ENCODE measurements at places on chromosomes 11 and 22.
A peak's percentile ranks its signal among the peaks of the same experiment; 100 is the strongest.

DNA sequence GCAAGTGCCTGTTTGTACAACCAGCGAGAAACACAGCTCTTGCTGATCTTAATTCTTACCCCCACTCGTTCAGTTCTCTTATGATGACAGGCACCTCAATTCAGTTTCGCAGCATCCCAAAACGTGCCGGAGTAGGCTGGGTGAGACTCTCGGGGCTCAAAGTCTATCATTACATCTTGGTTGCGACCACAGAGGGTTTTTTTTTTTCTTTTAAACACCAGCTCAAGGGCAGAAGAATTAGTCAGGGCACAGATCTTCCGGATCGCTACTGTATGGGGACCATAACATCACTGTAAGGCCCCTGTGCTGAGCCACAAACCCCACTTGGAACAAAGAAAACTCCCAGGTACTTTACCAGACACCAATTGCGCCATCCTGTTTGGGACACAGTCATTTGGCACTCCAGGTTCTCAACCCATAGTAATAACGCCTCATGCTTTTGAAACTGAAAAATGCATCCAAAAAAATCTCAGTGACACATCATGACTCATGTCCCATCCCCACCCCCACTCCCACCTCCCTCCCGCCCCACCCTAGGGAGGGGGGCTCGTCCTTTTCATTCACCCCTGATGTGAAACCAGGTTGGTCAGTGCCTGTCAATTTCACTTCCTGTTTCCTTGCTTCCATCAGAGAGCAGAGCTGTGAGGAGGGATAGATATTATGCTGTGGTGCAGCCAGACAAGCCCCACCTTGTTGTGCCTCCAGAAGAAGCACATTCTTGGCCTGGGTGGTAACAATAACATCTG, 41.0 kb upstream of the CD5 start:
- DNase-seq = no peak

DNA sequence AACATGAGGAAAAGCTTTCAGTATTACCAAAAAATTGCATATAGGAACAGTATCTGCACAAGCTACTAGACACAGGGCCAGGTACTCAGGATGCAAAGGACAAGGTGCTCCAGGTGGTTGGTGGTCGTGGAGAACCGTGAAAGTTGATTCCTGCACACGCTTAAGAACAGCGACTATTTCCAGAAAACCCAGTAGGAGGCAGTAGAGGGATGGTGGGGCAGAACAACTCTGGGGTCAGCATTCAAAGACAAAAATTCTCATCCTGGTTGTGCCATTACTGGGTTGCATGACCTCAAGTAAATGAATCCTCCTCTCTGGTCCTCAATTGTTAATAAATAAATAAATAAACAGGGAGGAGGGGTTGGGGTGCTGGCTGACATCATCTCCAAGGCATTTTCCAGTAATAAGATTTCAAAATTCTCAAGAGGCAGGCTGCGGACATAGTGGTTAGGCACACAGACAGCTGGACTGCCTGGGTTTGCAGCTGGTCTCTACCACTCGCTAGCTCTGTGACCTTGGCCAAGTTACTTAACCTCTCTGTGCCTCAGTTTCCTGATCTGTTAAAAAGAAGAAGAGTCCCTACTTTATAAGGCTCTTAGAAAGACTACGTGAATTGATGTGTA, 89.6 kb downstream of the ISX start:
- DNase-seq = no peak

- no peak for DNase-seq
Observed at GRCh38 chr22:47351836-47352579, 589.6 kb downstream of the TBC1D22A start.

DNA sequence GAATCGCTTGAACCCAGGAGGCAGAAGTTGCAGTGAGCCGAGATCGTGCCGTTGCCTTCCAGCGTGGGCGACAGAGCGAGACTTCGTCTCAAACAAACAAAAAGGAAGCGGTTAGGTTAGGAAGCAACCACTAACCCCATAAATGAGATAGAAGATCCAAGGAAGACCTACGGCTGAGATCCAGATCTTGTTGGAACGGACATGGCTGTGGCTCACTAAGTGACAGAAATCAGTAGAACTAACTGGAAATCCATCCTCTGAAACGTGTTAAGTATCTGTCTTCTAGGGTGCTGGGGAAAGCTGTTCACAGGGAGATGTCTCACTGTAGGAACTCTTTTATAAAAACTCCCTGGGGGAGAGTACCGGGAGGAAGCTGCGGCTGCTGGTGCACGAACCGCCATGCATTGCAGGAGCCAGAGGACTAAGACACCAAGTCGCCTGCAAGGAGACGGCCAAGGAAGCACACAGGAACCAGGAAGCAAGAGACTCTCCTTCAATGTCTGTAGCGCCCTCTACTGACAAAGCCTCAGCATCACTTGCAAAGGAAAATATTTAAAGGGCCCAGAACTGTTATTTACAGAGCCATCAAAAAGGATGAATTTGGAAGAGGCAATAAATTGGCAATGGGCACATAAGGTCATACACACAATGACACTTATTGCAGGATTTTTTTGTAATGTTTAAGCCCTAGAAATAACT, 16.9 kb upstream of the SPTY2D1 start:
- peak; percentile 32 for DNase-seq

- peak; percentile 66 for DNase-seq
Observed at GRCh38 chr11:128532016-128532571, 55.3 kb downstream of the ETS1 start.

DNA sequence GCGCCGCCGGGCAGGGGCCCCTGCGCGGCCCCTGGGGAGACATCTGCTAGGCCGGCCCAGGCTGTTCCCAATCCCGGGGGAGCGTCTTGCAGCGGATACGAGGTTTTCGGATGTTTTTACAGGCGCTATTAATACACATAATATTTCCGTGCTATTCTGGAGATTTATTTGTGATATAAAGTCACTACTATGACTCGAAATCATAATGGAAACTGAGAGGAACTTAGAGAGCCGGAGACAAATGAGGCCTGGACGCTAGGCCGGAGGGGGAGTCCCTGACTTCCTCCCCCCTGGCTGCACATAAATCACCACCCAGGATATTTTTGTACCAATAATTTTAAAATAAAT, 91.7 kb upstream of the ANO1 start:
- no peak for DNase-seq

GRCh38 chr22:25485626-25486545, 78.6 kb upstream of the GRK3 start:
- DNase-seq = no peak

DNA sequence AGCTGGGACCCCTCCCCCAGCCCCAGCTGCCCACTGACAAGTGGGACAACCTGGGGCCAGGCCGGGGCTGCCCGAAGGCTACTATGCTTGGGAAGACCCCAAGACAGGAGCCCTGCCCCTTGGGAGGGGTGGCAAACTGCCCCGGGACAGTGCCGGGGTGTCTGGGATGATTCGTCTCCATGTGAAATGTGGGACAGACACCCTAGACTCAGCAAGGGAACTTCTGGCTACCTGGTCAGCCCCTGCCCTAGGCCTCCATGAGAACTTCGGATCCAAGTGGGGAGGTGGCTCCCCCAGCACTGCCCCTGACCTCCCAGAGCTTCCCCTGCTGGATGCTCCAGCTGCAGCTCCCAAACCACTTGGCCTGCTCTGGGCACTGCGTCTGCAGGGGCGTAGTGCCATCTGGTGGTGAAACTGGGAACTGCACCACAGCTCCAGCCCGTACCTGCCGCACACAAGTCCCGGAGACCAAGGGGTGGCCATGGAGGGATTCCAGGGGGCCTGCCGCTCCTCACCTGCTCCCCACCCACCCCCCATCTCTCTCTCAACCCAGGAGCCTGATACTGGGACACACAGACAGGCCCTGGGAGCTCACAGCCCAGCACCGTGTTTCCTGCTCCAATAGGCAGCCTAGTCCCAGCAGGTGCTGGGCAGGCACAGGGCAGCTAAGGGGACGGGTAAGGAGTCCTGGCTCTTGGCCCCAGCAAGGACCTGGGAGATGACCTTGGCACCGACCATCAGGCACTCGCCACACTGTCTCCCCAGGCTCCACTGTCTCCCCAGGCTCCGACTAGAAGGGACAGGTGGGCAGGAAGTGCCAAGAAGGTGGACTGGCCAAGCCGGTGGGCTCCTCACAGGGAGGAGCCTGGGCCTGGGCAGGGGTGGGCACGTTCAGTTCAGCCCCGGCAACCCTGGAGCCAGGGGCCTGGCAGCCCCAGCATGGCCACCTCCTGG, 194.1 kb downstream of the IGLL1 start:
- peak; percentile 90 for DNase-seq

GRCh38 chr11:43874738-43875137, 5.9 kb upstream of the ALKBH3 start:
- DNase-seq = no peak

GRCh38 chr11:65089621-65090020, 5.6 kb downstream of the ZFPL1 start:
- DNase-seq = no peak

DNA sequence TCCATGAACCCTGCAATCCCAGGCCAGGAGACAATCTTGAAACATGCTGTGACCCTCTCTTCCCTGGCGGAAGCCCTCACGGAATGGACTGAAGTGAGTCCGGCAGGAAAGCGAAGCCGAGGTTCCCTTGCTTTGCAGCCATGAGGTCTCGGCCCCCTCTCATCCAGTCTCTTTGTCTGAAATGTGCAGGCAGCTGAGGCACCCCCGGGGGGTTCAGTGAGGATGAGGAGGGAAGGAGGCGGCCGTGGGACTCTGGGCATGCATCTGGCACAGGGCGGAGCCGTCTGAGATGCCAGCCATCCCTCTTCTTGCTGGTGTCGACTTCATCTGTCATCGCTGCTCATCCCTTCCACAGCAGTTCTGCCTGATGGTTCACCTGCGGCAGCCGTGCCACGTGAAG, 1485.7 kb downstream of the BRD1 start:
- no peak for DNase-seq

- no peak for DNase-seq
Observed at GRCh38 chr11:12901272-12901671, 107.8 kb upstream of the RASSF10 start.

DNA sequence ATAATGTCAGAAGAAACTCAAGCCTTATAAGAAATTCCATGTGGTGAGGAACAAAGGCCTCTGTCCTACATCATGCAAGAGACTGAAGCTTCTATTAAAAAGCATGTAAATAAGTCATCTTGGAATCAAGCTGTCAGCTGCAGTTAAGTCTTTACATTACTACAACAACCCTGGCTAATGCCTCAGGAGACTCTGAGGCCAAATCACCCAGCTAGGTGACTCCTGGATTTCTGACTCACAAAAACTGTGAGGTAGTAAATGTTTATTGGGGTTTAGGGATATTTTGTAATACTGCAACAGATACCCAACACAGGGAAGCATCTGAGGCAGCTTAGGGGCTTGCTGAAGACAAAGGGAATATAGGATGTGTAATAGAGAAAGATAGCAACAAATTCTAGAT, 89.6 kb downstream of the C11orf87 start:
- DNase-seq = no peak

DNA sequence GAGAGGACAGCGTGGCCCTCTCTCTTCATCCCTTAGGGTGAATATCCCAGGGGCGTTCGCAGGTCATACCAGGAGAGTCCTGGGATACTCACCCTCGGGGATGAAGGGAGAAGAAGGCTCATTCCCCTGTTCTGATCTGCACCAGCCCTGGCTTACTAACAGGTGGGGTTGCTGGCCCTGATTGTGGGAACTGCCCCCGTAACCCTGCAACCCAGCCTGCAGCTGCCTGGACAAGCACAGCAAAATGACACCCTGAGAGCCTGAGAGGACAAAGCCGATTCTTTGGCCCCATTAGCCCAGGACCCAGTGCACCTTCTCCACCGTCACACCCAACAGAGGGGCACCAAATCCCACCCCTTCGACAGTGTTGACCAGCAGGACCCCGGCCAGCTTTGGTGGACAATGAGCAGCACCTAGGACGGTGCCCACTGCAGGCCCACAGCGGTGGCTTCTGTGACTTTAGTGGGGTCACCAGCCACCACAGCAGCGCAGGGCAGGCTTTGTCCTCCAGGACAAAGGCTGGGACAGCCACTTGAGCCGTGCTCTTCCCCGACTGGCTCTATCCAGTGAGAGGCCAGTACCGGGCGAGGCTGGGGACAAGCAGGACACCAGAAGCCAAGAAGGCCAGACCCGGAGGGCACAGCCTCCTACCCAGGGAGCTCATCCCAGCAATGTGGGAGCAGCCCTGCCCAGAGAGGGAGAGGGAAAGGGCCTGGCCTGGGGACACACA, 98.5 kb upstream of the RTL6 start:
- peak; percentile 60 for DNase-seq

- no peak for DNase-seq
Observed at GRCh38 chr11:33769542-33769941, 4.8 kb downstream of the FBXO3 start.

DNA sequence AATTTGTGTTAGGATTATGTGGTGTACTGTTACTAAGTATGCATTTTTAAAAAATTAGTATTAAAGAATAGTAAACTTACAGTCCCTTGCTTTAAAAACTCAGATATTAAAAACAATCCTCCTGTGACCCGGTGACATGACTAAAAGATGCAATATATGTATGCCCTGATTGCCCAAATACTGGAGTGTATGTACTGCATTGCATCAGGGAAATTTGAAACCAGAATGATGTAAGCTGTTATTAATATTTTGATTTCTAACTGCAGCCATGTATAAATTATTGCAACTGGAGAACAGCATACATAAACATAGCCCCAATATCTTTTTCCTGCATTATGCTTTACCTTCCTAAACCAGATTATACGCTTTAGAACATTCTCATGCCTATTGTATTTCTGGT, 3.7 kb upstream of the HSPA8 start:
- no peak for DNase-seq

DNA sequence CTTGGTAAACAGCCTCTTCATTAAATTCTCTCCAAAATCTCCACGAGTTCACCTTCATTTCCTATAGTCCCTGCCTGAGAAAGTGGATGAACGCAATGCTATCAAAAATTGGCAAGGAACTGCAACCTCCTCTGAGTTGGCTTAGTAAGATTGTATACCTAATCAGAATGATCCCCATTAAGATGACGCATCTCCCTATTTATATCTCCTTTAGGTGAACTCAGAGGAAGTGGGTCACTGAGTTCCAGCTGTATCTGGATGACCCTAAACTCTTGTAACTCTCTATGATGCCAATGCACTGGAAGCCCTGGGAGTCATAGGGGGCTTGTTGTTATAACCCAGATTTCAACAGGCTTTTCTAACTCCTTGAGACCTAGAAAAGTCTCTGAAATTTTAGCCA, 48.2 kb downstream of the OR10A6 start:
- DNase-seq = no peak

GRCh38 chr11:74320538-74320937, 9.1 kb upstream of the P4HA3 start:
- no peak for DNase-seq
